Aorta (tissue), 5 donors: ENCODE measurements at places on chromosomes 12 and 14.

DNA sequence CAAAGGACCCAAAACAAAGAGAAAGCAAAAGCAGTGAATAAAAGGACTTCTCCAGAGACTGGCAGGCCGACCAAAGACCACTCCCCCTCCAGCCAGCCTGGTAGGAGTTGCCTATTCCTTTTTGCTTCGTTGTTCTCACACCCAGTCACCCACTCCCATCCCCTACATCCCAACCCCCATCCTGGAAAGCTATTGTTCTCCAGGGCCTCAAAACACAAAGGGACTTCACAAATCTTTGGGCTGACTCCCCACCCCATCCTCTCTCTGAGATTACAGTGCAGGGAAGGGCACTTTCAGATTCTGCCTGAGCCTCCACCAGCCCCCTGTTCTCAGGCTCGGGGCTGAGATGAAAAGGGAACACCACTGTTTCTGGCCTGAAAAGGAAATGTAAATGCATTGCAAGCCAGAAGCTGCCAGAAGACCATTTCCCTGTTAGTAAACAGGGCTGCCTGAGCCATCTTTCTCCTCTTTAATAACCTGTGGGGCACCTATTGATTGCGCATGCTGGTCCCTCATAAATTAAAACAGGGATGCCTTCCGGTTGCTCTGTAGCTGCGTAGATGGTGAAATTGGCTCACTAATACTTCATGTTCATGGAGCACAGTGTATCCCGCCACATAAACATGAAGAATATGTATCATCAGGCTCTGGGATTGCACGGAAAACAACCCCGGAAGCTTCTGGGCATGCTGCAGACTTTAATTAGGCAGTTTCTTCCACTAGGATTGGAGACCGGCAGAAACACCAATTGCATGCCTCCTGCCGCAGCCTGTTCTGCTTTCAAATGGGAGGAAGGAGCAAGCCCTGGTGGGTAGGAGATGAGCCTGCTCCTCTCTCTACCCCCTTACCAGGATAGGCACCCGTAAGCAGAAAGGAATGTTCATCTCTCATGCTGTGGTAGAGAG lies 130.3 kb upstream of the FUT8 start:
- DNase-seq: no peak

- no peak for DNase-seq
Observed at GRCh38 chr12:103138538-103138937, 181.1 kb downstream of the ASCL1 start.

DNA sequence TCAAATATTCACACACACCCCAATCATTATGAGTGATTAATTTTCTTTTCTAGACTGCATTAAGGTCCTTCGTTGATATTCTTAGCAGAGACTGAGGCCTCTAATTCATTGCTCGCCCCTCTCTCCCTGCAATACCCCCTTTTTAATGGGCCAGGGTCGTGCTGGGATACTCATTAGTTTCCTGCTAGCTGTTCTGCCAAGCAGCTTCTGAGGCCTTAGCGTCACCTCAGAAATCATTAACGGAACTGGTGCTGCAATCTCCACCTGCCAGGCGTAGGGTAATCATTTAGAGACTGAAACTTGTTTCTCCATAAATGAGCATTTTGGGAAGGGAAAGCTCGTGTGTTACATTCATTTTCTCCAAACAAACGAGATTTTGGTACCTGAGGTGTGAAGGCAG lies 1054.7 kb downstream of the GALC start:
- DNase-seq: no peak

GRCh38 chr12:124792961-124793441 lies 70.7 kb downstream of the SCARB1 start:
- DNase-seq: no peak

DNA sequence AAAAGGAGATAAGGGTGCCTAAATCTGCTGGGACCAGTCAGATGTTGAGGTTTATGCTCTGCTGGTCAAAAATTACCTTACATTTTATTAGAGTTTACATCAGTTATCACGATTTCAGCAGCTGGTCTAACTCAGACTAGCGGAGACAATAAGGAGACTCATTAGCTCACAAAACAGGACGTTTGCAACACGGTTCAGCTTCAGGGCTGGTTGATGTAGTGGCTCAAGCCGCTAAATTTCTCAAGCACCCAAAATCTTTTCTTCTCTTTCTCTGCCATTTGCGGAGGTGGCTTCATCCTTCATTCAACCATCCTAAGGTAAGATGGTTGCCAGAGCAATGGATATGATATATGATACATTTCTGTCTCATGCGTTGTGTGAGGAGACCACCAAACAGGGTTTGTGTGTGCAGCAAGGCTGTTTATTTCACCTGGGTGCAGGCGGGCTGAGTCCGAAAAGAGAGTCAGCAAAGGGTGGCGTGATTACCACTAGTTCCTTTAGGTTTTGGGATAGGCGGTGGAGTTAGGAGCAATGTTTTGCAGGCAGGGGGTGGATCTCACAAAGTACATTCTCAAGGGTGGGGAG lies 30.3 kb upstream of the CLIP1 start:
- DNase-seq: peak; percentile 3

GRCh38 chr12:98274430-98275130 lies 240.8 kb upstream of the TMPO start:
- DNase-seq: no peak

DNA sequence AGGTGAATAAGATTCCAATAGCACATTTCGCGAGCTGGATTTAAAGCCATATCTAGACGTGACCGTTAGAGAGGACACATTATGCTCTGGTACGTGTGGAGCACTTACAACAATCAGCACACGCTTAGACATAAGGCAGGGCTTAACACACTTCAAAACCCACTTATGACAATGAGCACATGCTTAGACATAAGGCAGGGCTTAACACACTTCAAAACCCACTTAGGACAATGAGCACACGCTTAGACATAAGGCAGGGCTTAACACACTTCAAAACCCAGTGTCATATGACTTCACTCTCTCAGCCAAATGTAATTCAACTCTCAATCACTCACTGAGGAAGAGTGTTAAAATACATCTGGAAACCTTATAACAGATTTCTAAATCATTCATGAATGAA lies 11.2 kb upstream of the PLD4 start:
- DNase-seq: no peak

DNA sequence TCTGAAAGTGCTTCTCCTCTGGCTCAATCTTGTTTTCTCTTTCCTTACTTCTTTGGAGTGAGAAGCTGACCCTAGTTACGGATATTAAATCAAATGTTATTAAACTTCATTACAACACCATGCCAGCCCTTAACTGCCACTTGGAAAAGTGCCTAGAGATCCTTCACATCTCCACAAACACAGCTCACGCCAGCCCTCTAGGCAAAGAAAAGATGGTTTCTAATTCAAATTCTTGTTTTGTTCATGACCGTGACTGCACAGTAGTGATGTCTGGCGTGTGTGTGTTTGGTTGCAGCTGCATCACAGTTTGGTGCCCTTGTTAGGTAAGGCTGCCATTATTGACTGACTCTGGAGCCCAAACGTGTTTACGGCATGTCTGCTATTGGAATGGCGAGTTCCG lies 113.0 kb downstream of the BEGAIN start:
- no peak for DNase-seq

DNA sequence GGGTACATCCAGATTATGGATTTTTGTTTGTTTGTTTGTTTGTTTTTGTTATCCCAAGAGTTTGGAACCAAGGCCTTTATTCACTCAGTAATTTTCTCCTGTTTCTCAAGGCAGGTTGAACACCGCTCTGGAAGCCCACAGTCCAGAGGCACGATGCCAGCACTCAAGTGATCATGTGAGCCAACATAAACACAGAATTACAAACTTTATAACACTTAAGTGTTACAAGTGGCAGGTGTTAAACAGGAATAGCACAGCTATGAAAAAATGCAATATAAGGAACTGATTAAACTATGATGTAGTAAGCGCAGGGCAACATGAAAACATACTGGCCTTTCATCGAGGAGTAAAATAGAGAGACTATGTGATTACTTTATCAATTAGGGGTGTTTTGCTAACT lies 1885.8 kb upstream of the SEL1L start:
- DNase-seq: no peak

GRCh38 chr14:99261912-99262787 lies 9.8 kb downstream of the BCL11B start:
- no peak for DNase-seq

DNA sequence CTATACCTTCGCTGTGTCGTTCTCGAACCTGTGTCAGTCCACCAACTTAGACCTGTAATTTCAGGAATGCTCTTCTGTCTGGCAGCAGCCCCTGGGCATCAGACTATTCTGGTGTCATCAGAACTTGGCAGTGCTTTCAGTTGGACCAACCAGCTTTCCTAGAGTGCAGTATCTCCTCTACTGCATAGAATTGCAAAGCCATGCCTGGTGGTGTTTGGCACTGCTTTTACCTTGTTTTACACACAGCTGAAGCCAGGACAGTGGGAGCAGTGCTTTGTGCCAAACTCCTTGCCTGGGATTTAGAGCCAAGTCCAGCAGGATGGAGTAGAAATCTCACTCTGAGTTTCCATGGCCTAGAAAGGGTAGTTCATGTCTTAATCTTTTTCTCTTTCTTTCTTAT lies 1.5 kb downstream of the FLVCR2 start:
- no peak for DNase-seq

DNA sequence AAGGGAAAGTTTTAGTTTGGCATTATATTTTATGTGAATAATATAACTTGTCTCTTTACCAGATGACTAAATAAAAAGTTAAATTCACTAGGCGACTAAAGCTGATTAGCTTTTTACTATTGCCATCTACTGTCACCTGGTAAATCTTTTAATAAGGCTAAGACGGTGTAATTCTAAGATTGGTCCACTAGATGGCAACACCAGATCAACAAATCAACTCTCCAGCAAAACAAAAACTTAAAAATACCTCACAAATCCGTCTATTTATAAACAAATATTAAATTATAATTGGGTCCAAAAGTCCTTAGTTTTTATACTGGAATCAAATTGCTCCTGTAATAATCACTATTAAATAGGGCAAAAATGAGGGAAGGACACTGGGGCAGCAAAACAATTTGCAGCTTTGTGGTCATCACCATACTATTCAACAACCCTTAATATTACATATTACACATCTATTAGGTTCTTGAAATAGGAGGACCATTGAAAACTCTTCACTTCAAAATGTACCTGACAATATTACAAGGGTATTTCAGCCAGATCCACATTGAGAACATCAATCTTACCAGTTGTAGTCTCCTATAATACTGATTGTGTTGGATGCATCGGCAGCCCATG lies 47.9 kb downstream of the GALC start:
- no peak for DNase-seq

DNA sequence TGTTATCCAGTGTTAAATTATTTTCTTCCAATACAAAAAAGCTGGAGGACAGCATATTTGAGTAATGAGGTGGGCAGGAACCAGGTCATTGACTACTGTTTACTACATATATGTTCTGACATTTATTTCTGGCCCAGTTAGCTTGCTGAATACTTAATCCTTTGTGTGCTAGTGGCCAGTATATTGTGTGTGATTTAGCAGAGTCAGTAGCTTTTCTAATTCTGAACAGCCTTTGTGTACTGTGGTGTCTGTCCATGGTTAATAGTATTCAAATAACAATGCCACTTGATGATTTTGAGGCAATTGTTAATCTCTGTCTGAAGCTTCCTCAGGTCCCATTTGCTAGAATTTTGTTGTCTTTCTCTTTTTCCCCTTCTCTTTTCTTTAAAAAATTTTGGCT lies 286.5 kb upstream of the E2F7 start:
- DNase-seq: no peak

- no peak for DNase-seq
Observed at GRCh38 chr14:30015489-30015888, 87.8 kb upstream of the PRKD1 start.

DNA sequence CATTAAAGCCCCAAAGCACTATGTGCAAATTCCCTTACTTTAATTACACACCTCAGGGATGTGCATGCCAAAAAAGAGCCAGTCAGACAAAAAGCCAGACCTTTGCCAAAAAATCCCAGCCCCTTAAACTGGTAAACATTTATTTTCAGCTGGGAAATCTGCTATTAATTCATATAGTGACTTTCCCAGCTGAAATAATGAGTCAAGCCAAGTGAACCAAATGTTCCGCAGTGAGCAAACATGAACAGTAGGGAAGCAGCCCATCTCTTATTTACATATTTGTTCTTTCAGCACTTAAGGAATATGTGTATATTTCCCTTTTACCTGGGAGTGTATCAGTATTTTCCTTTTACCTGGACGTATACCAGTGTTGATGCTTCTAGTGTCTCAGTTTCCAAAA lies 44.0 kb upstream of the OTX2 start:
- DNase-seq: no peak

GRCh38 chr12:23719493-23719892 lies 230.0 kb downstream of the SOX5 start:
- DNase-seq: no peak

GRCh38 chr12:7045913-7046312 lies 14.6 kb upstream of the C1S start:
- DNase-seq: no peak

DNA sequence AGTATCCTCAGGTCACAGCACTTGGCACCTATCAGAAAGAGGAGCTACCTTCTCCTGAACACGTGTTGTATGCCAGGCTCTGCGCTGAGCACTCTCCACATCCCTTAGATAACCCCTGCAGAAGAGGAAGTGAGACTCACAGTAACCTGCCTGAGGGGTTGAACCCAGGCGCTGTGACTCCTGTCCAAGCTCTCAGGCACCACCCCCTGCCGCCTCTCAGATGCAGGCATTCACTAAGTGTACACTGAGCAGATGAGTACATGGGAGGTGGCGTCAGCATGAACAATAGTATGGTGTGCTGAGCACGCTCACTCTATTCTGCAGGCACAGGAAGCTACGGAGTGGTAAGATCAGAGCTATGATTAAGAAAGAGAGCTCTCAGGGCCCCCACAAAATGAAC lies 21.0 kb upstream of the RIC8B start:
- DNase-seq: no peak

- DNase-seq: no peak
Observed at GRCh38 chr14:68282479-68283377, 463.1 kb downstream of the RAD51B start.

GRCh38 chr14:90447720-90448497 lies 51.1 kb downstream of the CALM1 start:
- no peak for DNase-seq

GRCh38 chr12:87930033-87930432 lies 99.2 kb downstream of the C12orf50 start:
- DNase-seq: no peak

DNA sequence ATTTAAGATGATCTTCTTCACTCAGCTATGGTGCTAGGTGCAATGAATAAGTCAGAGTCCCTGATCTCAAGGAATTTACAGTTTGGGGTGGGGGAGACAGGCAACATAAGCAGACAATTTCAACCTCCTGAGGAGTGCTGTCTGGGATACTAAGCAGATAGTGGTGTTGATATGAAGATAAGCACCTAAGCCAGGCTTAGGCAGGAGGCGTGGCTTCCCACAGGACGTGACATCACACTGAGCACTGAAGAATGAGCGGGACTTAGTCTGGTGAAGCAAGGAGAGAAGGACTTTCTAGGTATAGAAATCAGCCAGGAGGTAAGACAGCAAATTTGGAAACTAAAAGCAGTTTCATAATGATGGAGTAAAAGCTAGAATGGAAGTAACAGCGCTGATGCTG lies 6.8 kb downstream of the PRPH start:
- DNase-seq: no peak
